ENCODE measurements at places on chromosomes 7 and 10.

DNA sequence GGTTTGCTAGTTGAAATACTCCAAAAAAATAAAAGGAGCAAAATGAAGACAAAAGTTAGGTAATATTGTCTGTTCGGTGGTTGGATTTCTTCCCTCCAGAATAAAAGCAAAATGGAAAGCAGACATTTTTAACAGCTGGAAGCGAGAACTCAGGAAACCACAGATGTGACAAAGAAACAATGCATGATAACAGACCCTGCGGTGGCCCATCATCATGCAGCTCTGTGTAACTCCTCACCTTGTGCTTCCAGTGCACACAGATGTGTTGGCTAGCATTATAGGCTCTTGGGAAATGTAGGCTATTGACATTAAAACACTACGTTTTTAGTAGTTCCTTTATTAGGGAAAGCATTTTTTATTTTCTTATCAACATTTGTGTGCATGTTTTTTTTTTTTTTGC, 53.9 kb upstream of the ARL4A start:
- H3K4me3 ChIP-seq = no peak overlapping the region
- H3K27ac ChIP-seq = no peak overlapping the region
- no peaks in the 10 kb centered on the region for H3K4me1 ChIP-seq
- DNase-seq = no peak

- H3K27me3 ChIP-seq = no peaks in the 10 kb centered on the region
- H3K36me3 ChIP-seq = no peaks in the 10 kb centered on the region
- no peak overlapping the region for H3K4me3 ChIP-seq
- DNase-seq = no peak
Observed at GRCh38 chr7:118349604-118350003, 125.1 kb downstream of the ANKRD7 start.

- no peak overlapping the region for H3K27ac ChIP-seq
- no peak for DNase-seq
- H3K4me1 ChIP-seq = no peaks in the 10 kb centered on the region
- no peak overlapping the region for H3K4me3 ChIP-seq
- H3K36me3 ChIP-seq = no peaks in the 10 kb centered on the region
Observed at GRCh38 chr7:41104631-41105030, 598.3 kb downstream of the INHBA start.

- no peak for DNase-seq
- no peaks in the 10 kb centered on the region for H3K4me1 ChIP-seq
- no peaks in the 10 kb centered on the region for H3K36me3 ChIP-seq
- H3K27ac ChIP-seq = no peak overlapping the region
- H3K4me3 ChIP-seq = no peak overlapping the region
- H3K27me3 ChIP-seq = no peaks in the 10 kb centered on the region
Observed at GRCh38 chr10:33967606-33968120, 633.2 kb upstream of the NRP1 start.

- H3K4me3 ChIP-seq = no peak overlapping the region
- no peak overlapping the region for H3K27ac ChIP-seq
- no peaks in the 10 kb centered on the region for H3K36me3 ChIP-seq
- H3K4me1 ChIP-seq = peaks cover 4% of the 10 kb centered on the region
- no peaks in the 10 kb centered on the region for H3K27me3 ChIP-seq
Observed at GRCh38 chr10:43354879-43355380, 16.5 kb upstream of the FXYD4 start.

DNA sequence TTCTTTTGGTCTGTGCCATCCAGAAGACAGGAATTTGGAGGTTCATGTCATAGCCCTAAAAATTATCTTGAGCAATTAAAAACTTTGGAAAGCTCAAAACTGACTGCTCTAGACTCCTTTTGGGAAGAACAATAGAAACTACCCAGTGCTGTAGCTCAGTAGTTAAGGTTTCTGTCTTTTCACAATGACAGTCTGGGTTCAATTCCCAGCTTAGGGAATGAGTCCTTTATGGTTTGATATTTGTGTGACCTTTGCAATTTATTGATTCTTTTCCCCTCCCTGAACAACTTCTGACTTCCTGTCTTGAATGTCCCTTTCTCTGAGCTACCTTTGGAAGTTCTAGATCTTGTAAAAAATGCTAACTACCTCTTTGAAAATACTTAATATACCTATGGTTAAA, 603.3 kb upstream of the IGFBP3 start:
- no peak overlapping the region for H3K4me3 ChIP-seq
- H3K36me3 ChIP-seq = no peaks in the 10 kb centered on the region
- no peaks in the 10 kb centered on the region for H3K4me1 ChIP-seq

DNA sequence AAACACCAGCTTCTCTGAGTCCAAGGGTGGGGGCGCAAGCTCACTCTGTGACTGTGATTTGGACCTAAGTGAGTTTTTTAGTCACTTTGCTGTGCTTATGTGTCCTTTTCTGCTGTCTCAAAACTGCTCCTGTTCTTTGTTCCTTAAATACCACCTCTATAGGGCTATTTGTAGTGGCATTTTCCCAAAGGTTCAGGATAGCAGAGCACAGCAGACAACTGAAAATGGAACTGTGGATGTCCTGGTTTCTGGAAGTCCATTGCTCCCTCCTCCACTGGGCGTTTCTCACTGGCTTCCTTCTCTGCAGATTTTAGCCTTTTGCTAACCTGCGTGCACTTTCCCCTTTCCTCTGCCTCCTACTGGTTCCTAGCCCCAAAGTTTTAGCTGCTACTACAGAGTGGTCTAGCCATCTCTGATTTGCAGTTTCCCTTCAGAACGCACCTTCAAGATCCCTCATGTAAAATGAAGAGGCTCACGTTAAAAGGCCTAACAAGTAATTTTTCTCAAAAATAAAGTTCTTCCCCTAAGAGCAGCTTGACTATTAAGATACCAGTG, 25.6 kb downstream of the BLVRA start:
- DNase-seq = no peak
- H3K27me3 ChIP-seq = no peaks in the 10 kb centered on the region
- no peak overlapping the region for H3K4me3 ChIP-seq
- no peaks in the 10 kb centered on the region for H3K4me1 ChIP-seq
- H3K27ac ChIP-seq = no peak overlapping the region

- H3K4me3 ChIP-seq = no peak overlapping the region
- peaks cover 9% of the 10 kb centered on the region for H3K4me1 ChIP-seq
- no peak overlapping the region for H3K27ac ChIP-seq
- no peaks in the 10 kb centered on the region for H3K36me3 ChIP-seq
Observed at GRCh38 chr10:101250136-101250535, 20.9 kb upstream of the LBX1 start.

DNA sequence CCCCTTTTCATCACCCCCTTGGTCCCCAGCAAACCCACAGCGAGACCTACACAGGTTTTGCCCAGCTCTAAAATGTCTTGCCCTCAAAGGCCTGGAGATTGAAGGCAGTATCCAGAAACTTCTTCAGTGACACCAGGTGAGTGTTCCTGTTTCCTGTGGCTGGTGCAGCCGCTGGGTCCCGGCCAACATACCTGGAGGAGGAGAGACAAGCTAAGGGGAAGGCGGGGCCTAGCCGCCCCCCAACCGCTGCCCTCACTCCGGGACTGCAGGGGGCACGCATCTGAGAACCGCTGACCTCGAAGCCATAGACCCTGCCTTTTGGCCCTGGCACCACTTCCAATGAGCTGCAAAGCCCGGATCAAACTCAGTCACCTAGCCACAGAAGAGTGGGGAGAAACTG, 27.0 kb downstream of the OGDHL start:
- no peak overlapping the region for H3K4me3 ChIP-seq
- no peak for DNase-seq
- no peaks in the 10 kb centered on the region for H3K4me1 ChIP-seq
- H3K36me3 ChIP-seq = no peaks in the 10 kb centered on the region
- no peak overlapping the region for H3K27ac ChIP-seq

DNA sequence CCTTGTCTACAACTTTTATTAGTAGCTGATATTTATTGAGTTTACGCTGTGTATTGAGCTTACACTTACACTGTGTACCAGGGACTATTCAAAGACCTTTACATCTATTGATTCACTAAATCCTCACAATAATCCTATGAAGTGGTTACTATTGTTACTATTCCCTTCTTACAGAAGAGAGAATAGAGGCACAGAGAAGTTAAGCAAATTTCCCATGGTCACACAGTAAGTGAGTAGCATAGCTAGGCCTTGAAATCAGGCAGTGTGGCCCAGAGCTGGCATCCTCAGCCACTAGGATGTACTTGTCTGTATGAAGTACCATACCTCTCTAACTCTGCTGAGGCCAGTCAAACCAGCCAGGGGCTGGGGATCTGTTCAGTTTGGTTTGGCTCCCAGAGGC, 7.6 kb downstream of the COL13A1 start:
- H3K4me1 ChIP-seq = peaks cover 12% of the 10 kb centered on the region
- no peak for DNase-seq
- H3K27me3 ChIP-seq = no peaks in the 10 kb centered on the region

- no peak for DNase-seq
- H3K4me1 ChIP-seq = no peaks in the 10 kb centered on the region
- no peak overlapping the region for H3K27ac ChIP-seq
- H3K36me3 ChIP-seq = no peaks in the 10 kb centered on the region
Observed at GRCh38 chr10:70615784-70616522, 13.4 kb upstream of the PRF1 start.

- peak overlapping the region; percentile 50 for H3K27ac ChIP-seq
- H3K27me3 ChIP-seq = no peaks in the 10 kb centered on the region
- H3K36me3 ChIP-seq = peaks cover 10% of the 10 kb centered on the region
- peak overlapping the region; percentile 97 for H3K4me3 ChIP-seq
- peak; percentile 45 for DNase-seq
Observed at GRCh38 chr10:102133373-102134195, 744 bp downstream of the PPRC1 start.

DNA sequence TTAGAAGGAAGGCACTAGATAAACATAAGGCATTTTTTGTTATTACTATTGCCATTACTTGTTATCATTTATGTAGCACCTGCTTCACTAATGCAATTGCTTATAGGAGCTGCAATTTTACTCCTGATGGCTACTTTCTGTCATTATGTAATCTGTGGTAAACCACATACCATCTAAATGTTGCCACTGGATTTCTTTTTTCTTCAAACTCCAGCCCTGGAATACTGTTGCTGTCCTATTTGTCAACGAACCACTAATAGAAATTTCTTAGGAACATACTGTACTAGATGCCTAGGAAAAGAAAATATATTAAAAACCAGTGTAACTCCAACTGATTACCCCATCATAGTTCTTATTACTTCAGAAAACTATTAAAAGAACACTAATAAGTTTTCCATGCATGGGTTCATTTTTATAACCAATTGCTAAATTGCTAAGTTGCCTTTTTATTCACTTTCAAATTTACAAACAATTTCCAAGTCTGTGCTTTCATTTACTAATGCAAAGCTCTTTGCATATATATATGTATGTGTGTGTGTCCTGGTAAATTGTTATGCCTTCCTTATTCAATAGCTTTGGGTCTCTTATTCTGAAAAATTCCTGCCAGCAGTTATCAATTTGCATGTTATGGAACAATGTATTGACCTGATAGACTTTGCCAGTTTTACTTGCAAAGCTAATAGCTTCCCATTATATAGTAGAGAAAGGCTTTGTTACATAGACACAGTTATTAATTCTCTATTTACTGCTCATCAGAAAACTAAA, 287.4 kb downstream of the EXOC4 start:
- no peak overlapping the region for H3K27ac ChIP-seq
- H3K4me3 ChIP-seq = no peak overlapping the region
- no peaks in the 10 kb centered on the region for H3K4me1 ChIP-seq
- no peak for DNase-seq

DNA sequence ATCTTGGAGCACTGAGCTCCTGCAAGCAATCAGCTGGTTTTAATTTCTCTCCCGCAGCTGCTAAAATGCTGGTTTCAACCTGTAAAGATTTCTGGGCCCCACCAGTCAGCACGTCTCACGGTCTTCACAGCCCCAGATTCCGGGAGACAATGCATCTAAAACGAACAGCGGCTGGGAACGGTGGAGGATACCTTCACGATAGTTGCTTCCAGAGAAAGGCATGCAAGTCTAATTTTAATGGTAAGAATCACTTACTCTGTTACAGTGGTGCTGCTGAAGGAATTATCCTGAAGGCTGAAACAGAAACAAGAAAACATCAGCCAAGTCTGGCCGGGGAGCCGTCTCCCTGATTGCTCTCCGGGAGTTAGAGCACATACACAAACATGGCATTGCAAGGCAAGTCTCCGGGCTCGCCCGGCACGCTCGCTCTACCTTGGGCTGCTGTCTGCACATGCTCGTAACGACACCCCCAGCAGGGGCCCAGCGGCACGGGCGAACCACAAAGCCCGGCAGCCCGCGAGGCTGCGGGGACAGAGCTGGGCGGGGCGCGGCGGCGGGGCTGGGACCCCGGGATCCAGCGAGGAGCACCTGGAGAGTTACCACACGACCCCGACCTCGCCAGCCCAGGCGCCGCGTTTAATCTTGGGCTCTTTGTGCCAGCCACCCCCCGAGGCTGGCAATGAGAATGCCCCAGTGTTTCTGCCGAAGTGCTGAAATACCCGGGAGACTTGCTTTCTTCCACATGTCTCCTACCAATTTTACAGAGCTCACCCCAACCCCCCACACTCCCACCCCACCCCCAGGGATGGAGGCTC, at the start of gene FAM13C:
FAM13C (minus strand) TSS at position 406 of the 815 bp plus-strand sequence; CDS start at position 317, 89 bp downstream.
- DNase-seq = peak; percentile 66
- H3K27ac ChIP-seq = peak within 1 kb of the TSS; percentile 55
- H3K36me3 ChIP-seq = no peaks in the 10 kb centered on the region
- peak within 1 kb of the TSS; percentile 32 for H3K4me3 ChIP-seq
- peaks cover 40% of the 10 kb centered on the region for H3K27me3 ChIP-seq

- no peaks in the 10 kb centered on the region for H3K36me3 ChIP-seq
- no peak overlapping the region for H3K4me3 ChIP-seq
- DNase-seq = no peak
- H3K27me3 ChIP-seq = no peaks in the 10 kb centered on the region
- H3K27ac ChIP-seq = no peak overlapping the region
Observed at GRCh38 chr7:115549910-115550309, 480.7 kb downstream of the TFEC start.

DNA sequence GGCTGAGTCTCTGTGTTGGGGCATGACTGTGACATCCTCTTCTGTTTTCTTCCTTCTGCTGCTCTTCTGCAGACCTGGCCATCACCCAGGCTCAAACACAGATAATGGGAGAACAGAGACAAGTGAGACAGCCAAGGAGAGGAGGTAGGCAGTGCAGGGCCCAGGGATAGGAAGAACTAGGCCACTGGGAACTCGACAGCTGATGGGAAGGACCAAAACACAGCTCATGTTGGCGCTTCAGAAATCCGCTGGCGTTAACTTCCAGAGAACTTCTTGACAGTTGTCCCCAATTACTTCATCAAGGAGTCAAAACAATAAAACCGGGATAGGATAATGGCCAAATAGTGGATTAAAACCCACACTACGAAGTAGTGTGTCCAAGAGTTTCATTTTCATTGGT, 97.0 kb upstream of the PALS2 start:
- peaks cover 12% of the 10 kb centered on the region for H3K4me1 ChIP-seq
- H3K27me3 ChIP-seq = no peaks in the 10 kb centered on the region
- no peak for DNase-seq
- H3K4me3 ChIP-seq = no peak overlapping the region

DNA sequence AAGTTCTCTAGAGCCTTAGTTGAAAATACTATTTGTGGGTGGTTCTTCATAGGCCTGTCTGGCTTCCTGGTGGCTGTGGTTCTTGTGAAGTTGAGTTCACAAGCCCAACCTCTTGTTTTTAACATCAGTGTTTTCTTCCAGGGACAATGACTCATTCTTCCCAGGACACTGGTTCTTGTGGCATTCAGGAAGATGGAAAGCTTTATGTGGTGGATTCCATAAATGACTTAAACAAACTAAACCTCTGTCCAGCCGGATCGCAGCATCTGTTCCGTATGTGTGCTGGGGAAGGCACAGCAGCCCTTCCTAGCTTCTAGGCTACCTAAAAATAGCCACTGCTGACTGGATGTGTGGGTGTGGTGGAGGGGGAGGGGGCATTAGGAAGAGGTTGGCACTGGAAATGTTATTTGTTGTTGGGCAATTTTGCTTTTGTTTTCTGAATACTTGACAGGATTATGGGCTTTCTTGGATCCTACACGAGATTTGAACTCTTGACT, 3.9 kb downstream of the LSMEM1 start:
- H3K27ac ChIP-seq = no peak overlapping the region
- H3K36me3 ChIP-seq = no peaks in the 10 kb centered on the region
- H3K4me3 ChIP-seq = no peak overlapping the region
- H3K27me3 ChIP-seq = no peaks in the 10 kb centered on the region
- no peak for DNase-seq

Data from neuronal stem cell (in vitro differentiated cells).